ENCODE measurements at places on chromosomes 13 and 19. TPM values are rescaled to one million over a fixed set of nuclear protein-coding genes. Genes with fewer than 3 reads are reported as not detected.

- peaks cover 6% of the 10 kb centered on the region for H3K4me1 ChIP-seq
- H3K4me3 ChIP-seq = no peak overlapping the region
- no peaks in the 10 kb centered on the region for H3K36me3 ChIP-seq
- peaks cover 48% of the 10 kb centered on the region for H3K27me3 ChIP-seq
- H3K27ac ChIP-seq = no peak overlapping the region
Observed at GRCh38 chr19:41926028-41926762, 2.1 kb downstream of the ERFL start.

GRCh38 chr13:105278943-105279381, 1256.5 kb downstream of the EFNB2 start:
- H3K4me3 ChIP-seq = no peak overlapping the region
- H3K36me3 ChIP-seq = peaks cover 3% of the 10 kb centered on the region
- H3K27ac ChIP-seq = no peak overlapping the region
- H3K27me3 ChIP-seq = no peaks in the 10 kb centered on the region
- DNase-seq = no peak

DNA sequence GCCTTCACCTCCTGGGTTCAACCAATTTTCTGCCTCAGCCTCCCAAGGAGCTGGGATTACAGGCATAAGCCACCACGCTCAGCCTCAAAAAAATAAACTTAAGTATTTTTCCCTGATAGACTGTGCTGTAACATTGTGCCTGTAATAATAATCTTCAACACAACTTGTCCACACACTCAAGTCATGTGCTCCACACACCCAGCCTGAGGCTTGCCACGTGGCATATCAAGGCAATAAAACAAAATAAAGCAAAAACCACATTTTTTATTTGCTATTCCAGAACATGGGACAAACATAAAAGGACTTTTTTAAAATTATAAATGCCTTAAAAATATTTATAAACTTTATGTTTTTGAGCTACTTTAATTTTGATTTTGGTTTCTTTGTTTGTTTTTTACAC, 115.8 kb downstream of the NALCN start:
- no peak overlapping the region for H3K27ac ChIP-seq
- H3K36me3 ChIP-seq = no peaks in the 10 kb centered on the region
- H3K27me3 ChIP-seq = peaks cover 6% of the 10 kb centered on the region

GRCh38 chr13:19072543-19072942, 109.1 kb downstream of the TUBA3C start:
- DNase-seq = no peak
- H3K4me3 ChIP-seq = no peak overlapping the region
- H3K27ac ChIP-seq = no peak overlapping the region
- H3K27me3 ChIP-seq = no peaks in the 10 kb centered on the region

DNA sequence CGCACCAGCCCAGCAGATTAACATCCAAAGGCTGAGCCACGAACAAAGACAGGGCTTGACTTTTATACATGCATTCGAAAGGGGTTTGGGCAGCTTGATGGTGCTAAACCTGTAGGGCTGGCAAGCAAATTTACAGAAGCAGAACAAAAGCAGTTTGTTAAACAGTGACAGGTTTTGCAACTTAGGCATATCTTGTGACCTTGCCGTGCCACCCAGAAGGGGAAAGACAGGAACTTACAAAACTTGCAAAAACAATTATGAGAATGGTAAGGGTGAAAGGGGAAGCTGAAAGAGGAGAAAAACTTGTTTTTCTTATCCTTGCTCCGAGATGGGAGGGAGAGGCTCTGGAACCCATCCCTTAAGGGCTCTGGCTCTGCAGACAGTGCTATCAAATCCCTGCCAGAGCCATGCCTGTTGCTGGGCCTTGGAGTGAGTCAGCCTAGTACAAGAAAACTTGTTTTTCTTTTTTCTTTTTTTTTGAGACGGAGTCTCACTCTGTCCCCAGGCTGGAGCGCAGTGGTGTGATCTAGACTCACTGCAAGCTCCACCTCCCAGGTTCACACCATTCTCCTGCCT, 1325.2 kb upstream of the PRR20A start:
- DNase-seq = no peak
- H3K4me1 ChIP-seq = no peaks in the 10 kb centered on the region
- no peak overlapping the region for H3K27ac ChIP-seq

DNA sequence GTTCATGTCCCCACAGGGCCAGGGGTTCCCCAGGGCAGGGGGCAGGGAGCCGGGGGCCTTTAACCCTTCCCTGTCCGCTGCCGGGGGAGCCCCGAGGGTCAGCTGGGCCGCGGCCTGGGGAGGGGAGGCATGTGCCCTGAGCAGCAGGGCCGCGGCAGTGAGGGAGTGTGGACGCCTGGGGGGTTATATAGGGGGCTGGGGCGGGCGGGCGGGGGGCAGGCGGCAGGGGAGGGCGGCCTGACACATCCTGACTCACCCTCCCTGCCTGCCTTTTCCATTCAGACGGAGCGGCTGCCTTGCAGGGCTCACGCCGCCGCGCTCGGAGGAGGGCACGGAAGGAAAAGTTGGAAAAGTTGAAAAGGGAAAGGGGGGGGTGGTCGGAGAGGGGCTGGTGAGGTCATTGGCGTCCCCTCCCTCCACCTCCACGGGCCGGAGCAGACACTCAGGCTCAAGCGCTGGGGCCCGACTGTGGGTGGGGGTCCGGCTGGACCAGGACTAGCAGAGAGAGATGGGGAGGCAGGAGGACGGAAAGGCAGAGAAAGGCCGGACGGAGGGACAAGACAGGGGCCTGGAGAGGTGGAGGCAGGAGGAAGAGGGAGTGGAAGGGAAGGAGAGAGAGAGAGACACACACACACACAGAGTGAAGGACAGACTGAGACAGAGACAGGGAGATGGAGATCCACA, at the start of gene IL11:
Gene IL11, minus strand, starts transcription at position 159 of the 684 bp plus-strand sequence. Its CDS starts 153 bp downstream, at position 6.
- no peak for DNase-seq
- peak within 1 kb of the TSS; percentile 81 for H3K27ac ChIP-seq
- H3K4me3 ChIP-seq = peak within 1 kb of the TSS; percentile 72
- peaks cover 41% of the 10 kb centered on the region for H3K27me3 ChIP-seq
- peaks cover 2% of the 10 kb centered on the region for H3K36me3 ChIP-seq
- peaks cover 35% of the 10 kb centered on the region for H3K4me1 ChIP-seq

Gene TSSK6
- total RNA-seq = 2.1 TPM

Gene SUGP1
- total RNA-seq = 70.2 TPM
